ENCODE measurements at places on chromosomes 1 and 21.

- no peak for DNase-seq
These were observed 76.3 kb downstream of the ADARB1 start for GRCh38 chr21:45150638-45151131.

DNA sequence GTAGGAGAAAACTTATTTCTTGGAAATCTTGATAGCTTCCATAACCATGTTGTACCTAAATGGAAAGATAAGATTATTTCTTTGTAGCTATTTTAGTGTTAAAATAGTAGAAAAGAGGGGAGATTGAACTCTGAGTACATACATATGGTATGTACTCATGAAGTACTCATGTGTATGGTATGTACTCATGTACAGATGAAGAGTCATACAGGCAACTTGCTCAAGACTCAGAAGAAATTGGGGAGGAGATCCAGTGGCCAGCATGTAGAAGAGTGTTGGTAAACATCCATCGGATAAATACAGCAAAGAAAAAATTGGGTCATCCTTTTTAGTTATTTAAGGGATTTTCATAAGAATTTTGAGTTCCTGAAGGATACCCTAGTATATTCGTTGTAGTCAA is 29.0 kb downstream of the MDM4 start:
- no peak for DNase-seq

GRCh38 chr1:27934818-27935549 is at the start of gene SMPDL3B:
SMPDL3B (plus strand) TSS chr1:27935000; CDS start chr1:27935184, 184 bp downstream.
- DNase-seq, result no peak

DNA sequence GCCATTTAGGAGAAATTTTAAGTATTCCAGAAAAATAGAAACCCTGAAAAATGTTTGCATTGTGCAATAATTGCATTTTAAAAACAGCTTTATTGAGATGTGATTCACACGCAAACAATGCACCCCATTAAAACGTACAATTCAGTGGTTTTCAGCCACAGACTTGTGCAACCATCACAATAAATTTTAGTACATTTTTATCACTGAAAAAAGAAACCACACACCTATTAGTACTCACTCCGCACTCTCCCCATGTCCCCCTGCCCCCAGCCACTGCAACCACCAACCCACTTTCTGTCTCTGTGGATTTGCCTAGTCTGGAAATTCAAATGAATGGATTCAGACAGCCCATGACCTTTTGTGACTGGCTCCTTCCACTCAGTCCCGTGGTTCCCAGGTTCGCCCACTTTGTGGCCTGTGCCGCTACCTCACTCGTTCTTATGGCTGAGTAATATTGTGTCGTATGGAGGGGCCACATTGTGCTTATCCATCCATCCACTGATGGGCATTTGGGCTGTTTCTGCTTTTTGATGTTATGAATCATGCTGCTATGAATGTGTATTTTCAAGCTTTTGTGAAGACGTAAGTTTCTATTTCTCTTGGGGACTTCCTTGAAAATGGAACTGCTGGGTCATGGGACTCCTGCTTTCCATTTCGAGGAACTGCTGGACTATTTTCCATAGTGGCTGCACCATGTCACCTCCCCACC is 147.7 kb upstream of the ARHGEF16 start:
- DNase-seq, result no peak

GRCh38 chr21:45309069-45309986 is 21.6 kb upstream of the POFUT2 start:
- no peak for DNase-seq

- no peak for DNase-seq
These were observed 586.3 kb downstream of the ADGRL2 start for GRCh38 chr1:82387012-82387366.

DNA sequence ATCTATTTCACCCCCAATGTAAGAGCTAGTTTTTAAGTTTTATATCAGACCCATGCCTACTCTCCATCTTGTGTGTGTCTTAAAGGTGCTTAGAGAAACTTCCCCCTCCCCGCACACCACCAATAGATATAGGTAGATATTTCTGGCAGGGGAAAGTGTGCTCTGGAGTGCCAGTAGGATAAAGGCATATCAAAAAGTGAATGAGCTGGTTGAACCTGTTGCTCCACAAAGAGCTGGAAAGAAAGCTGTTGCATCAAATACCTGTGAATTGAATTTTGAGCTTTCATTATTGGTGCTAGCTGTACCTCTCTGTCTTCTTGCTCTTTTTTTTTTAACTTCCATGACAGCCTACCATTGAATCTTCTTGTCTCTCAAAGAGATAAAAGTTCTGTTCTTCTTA is 32.8 kb downstream of the ARID1A start:
- no peak for DNase-seq
